ENCODE measurements at places on chromosomes 4 and X. TPM values are rescaled to one million over a fixed set of nuclear protein-coding genes. Genes with fewer than 3 reads are reported as not detected.

Gene SOD3
- total RNA-seq: not detected

Gene LRCH2
- not detected for total RNA-seq

Gene FBXW7
- 66.8 TPM for total RNA-seq

Gene BBS12
- total RNA-seq: 3.7 TPM

Gene CHRNA9
- not detected for total RNA-seq

DNA sequence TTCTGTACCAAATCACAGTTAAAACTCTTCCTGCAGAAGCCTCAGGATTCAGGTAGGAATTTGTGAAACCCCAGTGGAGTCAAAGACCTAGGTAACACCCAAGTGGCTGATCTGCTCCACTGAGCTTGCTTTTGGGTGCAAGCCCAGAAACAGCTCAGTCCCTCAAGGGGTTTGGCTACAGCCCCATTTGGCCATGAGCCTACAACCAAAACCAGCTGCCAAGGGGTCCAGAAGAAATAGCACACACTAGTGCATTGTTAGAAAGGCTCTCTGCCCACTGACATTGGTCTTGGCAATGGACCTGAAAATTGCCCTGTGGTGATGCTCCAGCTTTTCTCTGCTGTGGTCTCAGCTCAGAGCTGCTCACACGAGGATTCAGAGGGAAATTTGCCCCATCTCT lies 577.4 kb upstream of the INTU start:
- DNase-seq: no peak

GRCh38 chr4:5079581-5079980 lies 28.3 kb downstream of the STK32B start:
- no peak for DNase-seq

DNA sequence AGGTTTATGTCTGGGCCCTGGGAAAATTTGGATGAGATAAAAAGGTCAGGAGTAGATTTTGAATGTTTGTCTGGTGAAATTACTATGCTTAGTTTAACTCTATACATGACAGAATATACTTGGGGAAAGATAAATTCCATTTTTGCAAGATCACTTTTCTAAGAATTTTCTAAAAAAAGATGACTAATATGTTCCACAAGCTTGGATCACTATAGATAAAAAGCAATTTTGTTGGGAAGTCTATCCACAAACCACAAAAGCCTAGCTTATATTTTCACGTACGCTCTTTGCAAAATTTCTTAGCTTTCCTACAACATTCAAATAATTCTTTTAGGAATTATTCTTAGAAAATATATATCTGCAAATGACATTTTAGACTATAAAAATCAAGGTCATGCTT lies 20.6 kb upstream of the COQ2 start:
- DNase-seq: no peak

DNA sequence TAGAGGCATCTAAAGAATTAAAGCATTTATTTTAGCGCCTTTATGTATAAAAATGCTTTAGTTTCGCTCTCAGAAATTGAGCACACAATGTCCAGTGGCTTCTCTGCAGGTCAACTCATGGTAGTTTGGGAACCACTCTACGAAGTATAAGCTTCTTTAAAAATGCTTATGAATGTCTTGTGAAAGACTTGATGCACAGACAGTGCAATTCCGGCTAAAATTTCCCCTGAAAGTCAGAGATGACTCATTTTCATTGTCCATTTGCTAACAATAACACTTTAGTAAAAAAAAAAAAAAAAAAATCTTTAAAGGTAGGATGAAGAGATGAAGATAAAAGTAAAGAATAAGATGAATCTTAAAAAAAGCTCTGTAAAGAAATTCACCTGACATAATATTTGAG lies 117.2 kb downstream of the PDHA2 start:
- DNase-seq: no peak

GRCh38 chrX:153673428-153674218 lies at the start of gene PNCK:
PNCK (minus strand) TSS chrX:153673813; CDS start chrX:153673076, 737 bp downstream.
- no peak for DNase-seq

- no peak for DNase-seq
Observed at GRCh38 chr4:141254326-141254725, 33.6 kb downstream of the ZNF330 start.

DNA sequence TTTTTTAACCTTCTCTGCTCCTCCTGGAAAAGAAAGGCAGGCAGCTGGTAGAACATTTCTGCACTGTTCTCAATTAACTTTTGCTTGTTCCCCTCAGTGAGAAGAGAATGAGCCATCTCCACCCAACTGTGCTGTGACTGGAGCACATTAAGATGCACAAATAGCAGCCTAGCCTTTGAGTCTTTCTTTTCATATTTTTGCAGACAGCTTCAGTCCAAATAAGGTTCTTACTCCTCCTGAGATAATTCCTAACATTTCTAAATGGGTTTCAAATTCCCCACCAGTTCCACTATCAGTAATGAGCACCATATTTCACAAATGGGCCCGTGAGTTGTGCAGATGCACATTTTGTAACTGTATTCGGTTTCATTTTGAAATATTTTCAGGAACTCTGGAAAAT lies 118.6 kb downstream of the SPCS3 start:
- no peak for DNase-seq

- DNase-seq: no peak
Observed at GRCh38 chr4:181083757-181084361, 1159.3 kb upstream of the TENM3 start.

- no peak for DNase-seq
Observed at GRCh38 chr4:154004507-154005170, 215.8 kb upstream of the SFRP2 start.

DNA sequence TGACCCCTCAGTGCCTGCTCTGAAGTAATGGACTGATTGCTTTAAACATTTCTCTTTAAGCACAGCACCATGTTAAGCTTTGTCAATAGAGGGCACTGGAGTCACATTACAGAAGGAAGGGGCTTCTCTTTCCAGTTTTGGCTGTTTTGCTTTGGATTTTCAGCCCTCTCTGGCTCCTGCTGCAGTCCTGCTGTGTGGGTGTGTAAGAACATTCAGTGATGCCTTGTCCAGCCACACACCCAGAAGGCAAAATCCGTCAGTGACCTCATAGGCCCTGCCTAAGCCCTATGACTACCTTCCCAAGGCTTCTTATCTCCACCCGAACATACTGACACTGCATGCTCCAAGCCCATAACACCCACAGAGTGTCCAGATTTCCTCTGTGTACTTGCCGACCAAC lies 215.3 kb upstream of the CTSO start:
- no peak for DNase-seq

- DNase-seq: no peak
Observed at GRCh38 chrX:124015721-124016120, 54.2 kb downstream of the STAG2 start.

- DNase-seq: no peak
Observed at GRCh38 chr4:105236916-105237311, 90.2 kb downstream of the TET2 start.

DNA sequence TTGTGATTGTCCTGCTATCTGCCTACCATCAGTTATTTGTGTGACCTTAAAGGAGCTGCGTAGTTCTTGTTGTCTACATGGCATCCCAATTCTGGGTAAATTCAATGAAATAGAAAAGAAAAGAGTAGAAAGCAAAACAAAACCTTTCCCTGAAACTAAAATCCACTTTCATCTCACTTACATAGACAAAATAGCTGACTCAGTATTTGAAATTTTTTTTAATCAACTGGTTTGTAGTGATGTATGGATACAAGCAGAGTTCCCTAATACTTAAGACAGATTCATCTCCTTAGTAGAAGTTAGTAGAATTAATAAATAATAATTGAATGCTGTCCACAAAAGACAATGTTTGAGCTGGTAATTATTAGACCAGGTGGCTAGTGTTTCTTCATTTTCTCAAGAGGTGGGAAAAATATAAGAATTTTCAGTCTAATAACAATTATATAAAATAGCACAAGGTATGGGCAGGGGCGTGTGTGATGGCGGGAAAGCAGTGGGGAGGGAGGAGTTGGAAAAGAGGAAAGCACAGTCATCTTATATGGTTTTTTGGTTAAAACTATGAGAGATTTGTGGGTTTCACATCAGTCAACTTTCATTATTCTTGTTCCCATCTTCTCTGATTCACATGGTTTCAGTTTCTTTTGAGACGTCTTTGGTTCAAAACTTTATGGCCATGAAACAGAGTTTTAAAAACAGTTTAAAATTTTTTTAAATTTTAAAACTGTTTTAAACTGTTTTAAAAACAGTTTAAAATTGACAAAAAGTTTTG lies 275.2 kb downstream of the SPRY1 start:
- DNase-seq: peak; percentile 25

GRCh38 chr4:113884655-113885054 lies 94.8 kb downstream of the ARSJ start:
- DNase-seq: no peak

DNA sequence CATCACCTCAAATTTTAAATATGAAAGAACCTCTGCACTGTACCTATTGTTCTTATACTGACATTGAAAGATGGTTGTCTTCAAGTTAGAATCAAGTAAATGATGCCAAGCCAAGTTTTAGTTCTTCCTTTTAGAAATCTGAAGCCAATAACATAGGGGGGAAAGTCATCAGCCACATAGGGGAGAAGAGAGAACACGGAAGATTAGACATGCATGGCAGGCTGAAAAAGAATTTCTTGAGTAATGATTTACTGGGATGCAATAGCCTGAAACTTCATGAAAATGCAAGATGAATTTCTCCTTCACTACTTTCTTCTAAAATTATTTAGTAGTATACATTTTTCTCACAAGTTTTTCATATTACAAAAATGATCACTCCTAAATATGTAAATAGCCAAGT lies 13.6 kb upstream of the EPGN start:
- no peak for DNase-seq

DNA sequence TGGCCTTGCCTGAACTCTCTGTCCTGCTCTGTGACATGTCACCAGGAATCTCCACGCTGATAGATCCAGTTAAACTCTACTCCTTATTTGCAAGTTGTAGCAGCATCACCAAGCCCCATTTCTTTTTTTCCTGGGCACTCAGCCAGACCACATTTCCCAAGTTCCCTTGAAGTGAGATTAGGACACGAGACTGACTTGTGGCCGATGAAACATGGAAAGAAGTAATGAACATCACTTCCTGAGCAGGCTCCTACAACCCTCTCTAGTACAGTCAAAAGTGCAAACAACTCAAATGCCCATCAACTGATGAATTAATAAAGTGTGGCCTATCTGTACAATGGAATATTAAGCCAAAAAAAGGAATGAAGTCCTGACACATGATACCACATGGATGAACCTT lies 74.6 kb downstream of the MAP3K15 start:
- DNase-seq: no peak

All from activated CD4-positive, alpha-beta memory T cell treated with anti-CD3 and anti-CD28 coated beads, Interleukin-2, amount 10 ng/mL, durations not matched to agents 7 days and 5 days (primary cell).